ENCODE measurements at places on chromosomes 12 and 14.
A peak's percentile ranks its signal among the peaks of the same experiment; 100 is the strongest.

- DNase-seq: peak; percentile 69
Observed at GRCh38 chr12:63103494-63104131, 47.4 kb downstream of the AVPR1A start.

GRCh38 chr12:85836197-85837090 is at the start of gene RASSF9:
Gene RASSF9 (minus strand): TSS chr12:85836409. CDS start chr12:85836201, 208 bp downstream.
- DNase-seq: peak; percentile 10

- peak; percentile 79 for DNase-seq
Observed at GRCh38 chr12:68609998-68610369, 715 bp upstream of the RAP1B start.

GRCh38 chr12:1369460-1369859 is 224.9 kb downstream of the FBXL14 start:
- DNase-seq: no peak

- no peak for DNase-seq
Observed at GRCh38 chr12:127209318-127209717, 1057.7 kb upstream of the TMEM132C start.

- DNase-seq: no peak
Observed at GRCh38 chr12:44628180-44628579, 247.9 kb downstream of the NELL2 start.

GRCh38 chr14:34629657-34630529 is at the start of gene SNX6:
Gene SNX6 (minus strand): TSS chr14:34630148. CDS start chr14:34630116, 32 bp downstream.
- peak; percentile 86 for DNase-seq

GRCh38 chr14:53147208-53147607 is 5.9 kb downstream of the DDHD1 start:
- DNase-seq: no peak

- DNase-seq: peak; percentile 92
Observed at GRCh38 chr14:64510825-64511671, 6.5 kb downstream of the ZBTB1 start.

DNA sequence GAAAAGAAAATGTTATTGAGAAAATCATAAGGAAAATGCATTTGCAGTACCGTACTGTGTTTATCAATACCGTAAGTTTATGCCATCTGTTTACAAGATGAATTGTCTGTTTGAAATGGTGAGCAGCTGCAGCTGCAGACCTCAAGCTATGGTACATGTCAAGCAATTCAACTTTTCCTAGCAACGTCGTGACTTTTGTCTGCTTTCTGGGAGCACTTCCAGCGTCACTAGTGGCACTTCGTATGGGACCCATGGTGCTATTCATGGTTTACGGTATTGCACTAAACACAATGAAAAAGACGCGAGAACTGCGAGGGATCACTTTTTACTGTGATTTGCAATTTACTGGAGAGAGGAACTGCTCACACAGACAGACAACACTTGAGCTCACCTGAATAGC is 160.8 kb downstream of the UNC79 start:
- no peak for DNase-seq

- DNase-seq: no peak
Observed at GRCh38 chr14:43778570-43778936, 728.5 kb downstream of the FSCB start.

DNA sequence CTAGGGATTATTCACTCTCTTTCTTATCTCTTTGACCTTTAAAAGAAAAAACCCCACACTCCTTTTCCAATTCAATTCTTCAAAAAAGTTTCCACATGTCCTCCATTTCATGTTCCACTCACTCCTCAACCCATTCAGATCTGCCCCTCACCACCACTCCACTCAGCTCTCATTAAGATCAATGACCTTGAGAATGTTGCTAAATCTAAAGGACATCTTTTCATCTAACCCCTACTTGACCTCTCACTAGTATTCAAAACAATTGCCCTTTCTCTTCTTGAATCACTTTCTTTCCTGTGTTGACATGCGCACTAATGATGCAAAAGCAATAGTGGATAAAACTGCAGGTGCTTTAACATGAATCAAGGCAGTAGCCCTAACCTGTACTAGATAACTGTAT is 9.9 kb downstream of the HECTD1 start:
- no peak for DNase-seq

- no peak for DNase-seq
Observed at GRCh38 chr12:101694297-101694848, 3.1 kb upstream of the CHPT1 start.

GRCh38 chr12:104708891-104709290 is 249.2 kb downstream of the SLC41A2 start:
- DNase-seq: no peak

- no peak for DNase-seq
Observed at GRCh38 chr12:5809586-5809985, 135.5 kb downstream of the ANO2 start.

DNA sequence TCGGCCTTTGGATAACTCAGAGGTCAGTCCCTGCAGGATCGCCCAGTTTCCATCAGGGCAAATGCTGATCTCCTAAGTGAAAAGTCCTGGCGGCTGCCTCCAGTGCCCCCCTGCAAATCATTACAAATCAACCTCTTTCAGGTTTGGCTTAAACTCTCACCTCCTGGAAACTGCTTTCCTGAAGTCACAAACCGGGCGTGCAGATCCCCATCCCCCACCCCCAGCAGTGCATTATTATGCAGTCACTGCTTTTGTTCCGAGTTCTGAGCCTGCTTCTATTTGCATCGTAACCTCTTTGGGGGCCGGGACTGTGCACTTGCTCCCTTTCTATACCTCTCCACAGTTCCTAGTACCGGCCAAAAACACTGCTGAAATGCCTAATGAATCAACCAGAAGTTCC is at the start of gene USP44:
TSS of gene USP44 (minus strand) at position 172 of the 400 bp plus-strand sequence. CDS start 17,220 bp downstream, outside the sequence.
- DNase-seq: no peak

DNA sequence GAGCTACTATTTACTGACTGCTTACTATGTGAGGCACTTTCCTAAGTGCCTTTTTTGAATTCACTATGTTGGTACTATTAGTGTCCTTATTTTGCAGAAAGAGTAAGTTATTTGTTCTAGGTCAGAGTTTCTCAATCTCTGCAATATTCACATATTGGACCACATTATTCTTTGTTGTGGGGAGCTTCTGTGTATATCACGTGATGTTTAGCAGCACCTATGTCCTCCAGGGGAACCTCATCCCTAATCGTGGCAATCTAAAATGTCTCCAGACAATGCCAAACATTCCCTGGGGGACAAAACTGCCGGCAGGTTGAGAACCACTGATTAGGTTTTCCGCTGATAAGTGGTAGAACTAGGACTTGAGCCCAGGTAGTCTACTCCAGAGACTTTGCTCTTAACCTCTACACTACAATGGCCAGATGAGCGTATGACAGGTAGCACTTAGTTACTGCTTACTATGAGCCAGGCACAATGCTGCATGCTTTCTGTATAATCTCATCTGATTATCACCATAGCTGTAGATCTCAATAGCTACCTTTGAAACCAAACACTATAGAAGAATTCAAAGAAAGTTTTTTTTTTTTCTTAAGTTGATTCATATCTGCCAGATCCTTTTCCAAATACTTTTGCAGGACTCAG is 38.9 kb downstream of the NELL2 start:
- DNase-seq: no peak

GRCh38 chr12:100157427-100157821 is 14.8 kb upstream of the BLTP3B start:
- no peak for DNase-seq

- DNase-seq: no peak
Observed at GRCh38 chr12:3540387-3540990, 49.5 kb downstream of the PRMT8 start.

Data from hematopoietic multipotent progenitor cell treated with erythropoietin and hydrocortisone succinate and interleukin-3 and kit ligand, for 6 days (in vitro differentiated cells).